ENCODE measurements at places on chromosomes 7 and 10. TPM values are rescaled to one million over a fixed set of nuclear protein-coding genes. Genes with fewer than 3 reads are reported as not detected.
A peak's percentile ranks its signal among the peaks of the same experiment; 100 is the strongest.

GRCh38 chr10:88689366-88689765, 16.7 kb upstream of the LIPK start:
- H3K27me3 ChIP-seq, result no peaks in the 10 kb centered on the region
- no peak overlapping the region for H3K4me3 ChIP-seq
- H3K36me3 ChIP-seq, result no peaks in the 10 kb centered on the region

GRCh38 chr7:123622660-123623386, 21.2 kb downstream of the ASB15 start:
- no peaks in the 10 kb centered on the region for H3K36me3 ChIP-seq
- no peaks in the 10 kb centered on the region for H3K27me3 ChIP-seq
- DNase-seq, result no peak
- no peak overlapping the region for H3K27ac ChIP-seq
- H3K4me3 ChIP-seq, result no peak overlapping the region
- no peaks in the 10 kb centered on the region for H3K4me1 ChIP-seq

GRCh38 chr10:111836571-111836970, 347.0 kb downstream of the GPAM start:
- H3K27ac ChIP-seq, result no peak overlapping the region
- DNase-seq, result no peak
- H3K27me3 ChIP-seq, result no peaks in the 10 kb centered on the region

Gene ADAMTS14
- total RNA-seq, result 0.67 TPM

Gene LIPK
- total RNA-seq, result not detected

DNA sequence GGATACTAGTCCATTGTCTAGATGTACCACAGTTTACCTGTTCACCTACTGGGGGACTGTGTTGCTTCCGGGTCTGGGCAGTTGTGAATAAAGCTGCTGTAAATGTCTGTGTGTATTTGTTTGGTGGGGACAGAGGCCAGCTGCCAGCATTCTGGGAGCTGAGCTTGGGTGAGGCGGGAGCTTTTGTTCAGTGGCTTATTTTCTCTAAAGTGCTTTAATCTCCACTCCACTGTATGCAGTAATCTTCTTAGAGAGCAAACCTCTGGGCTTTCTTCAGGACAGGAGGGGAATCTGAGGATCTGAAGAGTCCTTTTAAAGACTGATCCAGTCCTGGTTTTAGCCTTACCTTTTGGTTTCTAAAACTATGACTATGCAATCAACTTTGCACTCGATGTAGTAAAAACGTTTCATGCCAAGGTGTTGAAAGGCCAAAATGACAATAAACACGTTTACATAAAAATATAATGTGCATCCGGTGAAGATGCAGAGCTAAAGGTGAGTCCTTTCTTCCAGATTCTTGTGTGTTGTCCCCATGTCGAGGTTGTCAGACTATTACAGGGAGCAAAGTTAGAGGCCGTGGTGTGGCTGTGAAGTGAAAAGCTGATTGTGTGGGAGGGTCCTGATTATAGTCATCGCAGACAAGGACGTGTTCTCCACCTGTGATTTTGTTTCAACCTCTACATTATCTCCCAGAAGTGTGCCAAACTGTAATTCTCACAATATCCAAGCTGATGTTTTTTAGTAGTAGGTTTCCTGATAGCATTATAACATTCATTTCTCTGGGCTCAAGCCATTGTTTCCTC, 279.8 kb downstream of the CAMK1D start:
- DNase-seq, result no peak
- no peaks in the 10 kb centered on the region for H3K27me3 ChIP-seq
- H3K27ac ChIP-seq, result no peak overlapping the region

- DNase-seq, result no peak
- peaks cover 9% of the 10 kb centered on the region for H3K27me3 ChIP-seq
- H3K4me3 ChIP-seq, result no peak overlapping the region
- no peaks in the 10 kb centered on the region for H3K36me3 ChIP-seq
These were observed 102.6 kb upstream of the NRBF2 start for GRCh38 chr10:63030536-63030935.

- no peaks in the 10 kb centered on the region for H3K36me3 ChIP-seq
- no peaks in the 10 kb centered on the region for H3K4me1 ChIP-seq
- no peak for DNase-seq
- H3K27ac ChIP-seq, result no peak overlapping the region
- H3K4me3 ChIP-seq, result no peak overlapping the region
These were observed 127.9 kb upstream of the EEPD1 start for GRCh38 chr7:36025190-36025589.

Gene CCL24
- total RNA-seq, result not detected

Gene PPP1R17
- total RNA-seq, result not detected

GRCh38 chr10:71213127-71213621, 804 bp downstream of the UNC5B start:
- DNase-seq, result no peak
- H3K36me3 ChIP-seq, result peaks cover 4% of the 10 kb centered on the region
- peaks cover 19% of the 10 kb centered on the region for H3K4me1 ChIP-seq
- H3K27ac ChIP-seq, result no peak overlapping the region

Gene BHLHA15
- 0.26 TPM for total RNA-seq

Gene ITPRID1
- not detected for total RNA-seq

- peak overlapping the region; percentile 55 for H3K4me3 ChIP-seq
- H3K27me3 ChIP-seq, result no peaks in the 10 kb centered on the region
- H3K36me3 ChIP-seq, result no peaks in the 10 kb centered on the region
- no peak for DNase-seq
These were observed 578 bp downstream of the ZNF713 start for GRCh38 chr7:55887821-55888247.

Gene MYPN
- 39.1 TPM for total RNA-seq

DNA sequence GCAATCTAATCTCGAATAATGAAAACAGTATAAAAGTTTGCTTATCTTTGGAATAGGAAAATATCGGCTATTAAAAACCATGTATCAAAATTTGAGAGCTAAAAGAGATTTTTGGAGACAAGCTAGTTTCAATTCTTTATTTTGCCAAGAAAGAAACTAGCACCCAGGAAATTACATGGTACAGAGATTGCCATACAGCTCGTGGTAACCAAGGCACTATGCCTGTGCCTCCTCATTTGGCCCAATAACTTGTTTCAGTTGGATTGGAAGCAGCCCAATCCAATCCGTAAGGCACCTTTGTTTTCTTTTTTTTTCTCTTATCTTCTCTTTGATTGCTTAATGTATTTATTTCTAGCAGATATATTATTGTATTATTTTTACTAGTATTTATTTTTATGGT, 55.0 kb downstream of the GNAI1 start:
- no peak overlapping the region for H3K27ac ChIP-seq
- H3K27me3 ChIP-seq, result no peaks in the 10 kb centered on the region
- peaks cover 9% of the 10 kb centered on the region for H3K4me1 ChIP-seq
- no peak for DNase-seq
- no peak overlapping the region for H3K4me3 ChIP-seq

Gene OGDHL
- 1.3 TPM for total RNA-seq

DNA sequence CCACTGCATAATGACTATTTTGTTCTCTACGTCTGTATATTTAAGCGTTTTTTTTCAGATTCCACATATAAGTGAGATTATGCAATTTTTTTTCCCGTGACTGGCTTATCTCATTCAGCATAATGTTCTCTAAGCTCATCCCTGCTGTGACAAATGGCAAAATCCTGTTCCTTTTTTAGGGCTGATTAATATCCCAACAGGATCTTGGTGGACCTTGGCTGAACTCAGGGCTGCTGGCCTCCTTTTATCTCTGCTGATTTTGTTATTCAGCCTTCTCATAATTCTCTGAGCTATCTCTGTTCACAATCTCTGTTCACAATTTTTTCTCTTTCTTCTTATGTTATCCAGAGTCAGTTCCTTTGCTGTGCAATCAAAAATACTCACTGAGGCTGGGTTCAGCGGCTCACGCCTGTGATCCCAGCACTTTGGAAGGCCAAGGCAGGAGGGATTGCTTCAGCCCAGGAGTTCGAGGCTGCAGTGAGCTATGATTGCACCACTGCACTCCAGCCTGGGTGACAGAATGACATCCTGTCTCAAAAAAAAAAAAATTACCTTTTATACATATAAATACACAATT, 1035.9 kb upstream of the AUTS2 start:
- no peak for DNase-seq
- H3K4me1 ChIP-seq, result no peaks in the 10 kb centered on the region
- no peak overlapping the region for H3K27ac ChIP-seq
- H3K4me3 ChIP-seq, result no peak overlapping the region
- no peaks in the 10 kb centered on the region for H3K27me3 ChIP-seq

DNA sequence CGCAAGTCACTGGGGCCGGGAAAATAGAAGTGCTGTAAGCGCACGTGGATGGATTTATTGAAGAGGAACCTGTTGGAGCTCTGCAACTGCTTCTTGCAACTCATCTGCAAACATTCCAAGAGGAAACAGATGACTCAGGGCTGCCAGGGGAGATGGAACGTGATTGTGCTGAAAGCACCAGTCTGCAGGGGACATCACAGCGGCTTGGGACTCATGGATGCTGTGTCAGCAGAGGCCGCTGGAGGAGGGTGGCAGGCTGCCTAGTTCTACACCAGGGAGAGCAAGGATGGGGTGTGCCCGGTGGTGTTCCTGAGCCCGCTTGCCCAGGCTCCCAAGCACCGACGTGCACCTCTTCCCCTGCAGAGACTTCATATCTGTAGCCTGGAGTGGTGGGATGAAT, 515.7 kb downstream of the TCERG1L start:
- H3K27ac ChIP-seq, result no peak overlapping the region
- no peaks in the 10 kb centered on the region for H3K4me1 ChIP-seq
- H3K27me3 ChIP-seq, result peaks cover 2% of the 10 kb centered on the region
- H3K36me3 ChIP-seq, result no peaks in the 10 kb centered on the region
- no peak for DNase-seq

DNA sequence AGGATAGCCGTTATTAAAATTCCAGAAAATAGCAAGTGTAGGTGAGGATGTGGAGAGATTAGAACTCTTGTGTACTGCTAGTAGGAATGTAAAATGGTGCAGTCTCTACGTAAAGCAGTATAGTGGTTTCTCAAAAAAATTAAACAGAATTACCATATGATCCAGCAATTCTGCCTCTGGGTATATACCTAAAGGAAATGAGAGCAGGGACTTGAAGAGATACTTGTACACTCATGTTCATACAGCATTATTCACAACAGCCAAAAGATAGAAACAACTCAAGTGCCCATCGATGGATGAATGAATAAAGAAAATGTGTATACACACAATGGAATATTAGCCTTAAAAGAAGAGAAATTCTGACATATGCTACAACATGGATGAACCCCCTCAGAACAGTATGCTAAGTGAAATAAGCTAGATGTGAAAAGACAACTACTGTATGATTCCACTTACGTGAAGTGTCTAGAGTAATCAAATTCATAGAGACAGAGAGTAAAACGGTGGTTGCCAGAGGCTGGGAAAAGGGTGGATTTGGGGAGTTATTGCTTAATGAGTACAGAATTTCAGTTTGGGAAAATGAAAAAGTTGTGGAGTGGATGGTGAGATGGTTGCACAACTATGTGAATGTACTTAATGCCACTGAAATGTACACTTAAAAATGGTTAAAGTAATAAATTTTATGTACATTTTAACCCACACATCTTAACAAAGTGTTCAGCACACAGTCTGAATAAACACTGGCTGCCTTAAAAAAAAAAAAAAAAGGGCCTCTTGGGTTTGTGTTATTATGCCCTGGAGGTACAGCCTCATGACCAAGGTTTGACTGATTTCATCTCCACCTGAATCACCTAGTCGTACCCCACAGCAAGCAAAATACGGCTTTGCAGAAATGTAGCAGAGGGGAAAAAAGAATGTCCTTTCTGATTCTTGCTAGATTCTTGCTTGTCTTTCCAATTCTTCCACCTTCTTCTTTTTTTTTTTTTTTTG, 26.2 kb downstream of the BUB3 start:
- no peak for DNase-seq
- H3K27ac ChIP-seq, result no peak overlapping the region
- no peaks in the 10 kb centered on the region for H3K27me3 ChIP-seq
- H3K4me3 ChIP-seq, result no peak overlapping the region

DNA sequence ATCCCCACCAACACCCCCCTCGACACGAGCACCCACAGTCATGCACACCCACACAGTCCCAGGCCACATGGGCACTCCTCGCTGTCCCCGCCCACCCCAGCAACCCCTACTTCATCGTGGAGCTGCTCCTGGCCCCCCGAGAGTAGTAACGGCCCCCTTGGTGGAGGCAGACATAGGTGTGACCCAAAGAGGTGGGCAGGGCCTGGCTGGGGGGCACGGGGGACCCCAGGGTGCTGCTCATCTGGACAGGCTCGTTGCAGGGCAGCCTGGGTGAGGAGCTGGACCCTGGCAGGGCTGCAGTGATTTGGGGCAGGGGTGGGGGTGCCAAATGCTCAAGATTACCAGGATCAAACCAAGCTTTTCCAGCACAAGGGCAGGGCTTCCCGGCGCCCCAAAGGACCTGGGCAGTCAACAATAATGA, 42.4 kb upstream of the ZMIZ1 start:
- H3K36me3 ChIP-seq, result no peaks in the 10 kb centered on the region
- DNase-seq, result no peak
- H3K4me1 ChIP-seq, result no peaks in the 10 kb centered on the region
- H3K27ac ChIP-seq, result no peak overlapping the region

DNA sequence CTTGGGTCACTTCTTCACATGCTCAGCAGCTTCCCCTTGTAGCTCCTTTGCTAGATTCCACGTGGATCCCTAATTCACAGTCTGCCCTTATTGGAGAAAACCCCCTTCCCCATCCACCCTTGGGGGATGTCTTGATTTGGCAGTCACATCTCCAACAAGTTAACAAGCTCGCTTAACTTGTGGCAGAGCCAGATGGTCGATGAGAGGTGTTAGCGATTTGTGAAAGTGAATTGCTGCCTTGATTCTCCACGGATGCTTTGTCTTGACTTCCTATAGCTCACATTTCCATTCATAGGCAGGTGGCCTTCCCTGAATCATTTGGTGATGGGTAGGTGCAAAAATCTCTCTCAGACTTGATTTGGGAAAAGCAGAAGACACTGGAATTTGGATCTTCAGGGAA, 387.9 kb downstream of the TCERG1L start:
- H3K4me3 ChIP-seq, result no peak overlapping the region
- H3K27ac ChIP-seq, result no peak overlapping the region
- no peaks in the 10 kb centered on the region for H3K36me3 ChIP-seq
- DNase-seq, result no peak

Gene TMEM229A
- not detected for total RNA-seq

GRCh38 chr10:78217336-78217735, 183.7 kb downstream of the RPS24 start:
- H3K4me3 ChIP-seq, result no peak overlapping the region
- no peak overlapping the region for H3K27ac ChIP-seq
- H3K36me3 ChIP-seq, result no peaks in the 10 kb centered on the region
- no peaks in the 10 kb centered on the region for H3K4me1 ChIP-seq

DNA sequence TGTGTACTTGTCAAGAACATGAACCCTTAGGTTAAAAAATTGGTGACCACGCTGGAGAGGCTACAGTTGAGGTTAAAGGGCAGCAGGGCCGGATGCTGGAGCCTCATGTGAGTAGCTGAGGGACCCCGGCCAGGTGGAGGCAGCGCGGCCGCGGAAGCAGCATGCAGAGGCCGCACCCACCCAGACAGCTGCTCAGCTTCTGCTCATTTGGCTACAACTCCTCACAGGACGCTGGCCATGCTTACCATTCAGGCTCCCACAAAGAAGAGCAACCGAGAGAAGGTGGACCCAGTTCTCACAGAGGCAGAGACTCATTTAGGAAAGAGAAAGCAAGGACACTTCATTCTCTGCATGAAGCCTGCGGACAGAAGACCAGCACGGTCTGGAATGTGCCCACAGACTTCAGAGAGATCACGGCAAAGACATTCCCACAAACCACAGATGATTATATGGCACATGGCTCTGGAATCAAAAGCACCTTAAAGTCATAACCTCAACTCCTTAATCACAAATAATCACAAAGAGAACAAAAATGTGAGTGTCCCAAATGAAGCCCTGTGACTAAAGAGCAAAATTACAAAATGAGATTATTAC, 94.4 kb downstream of the VOPP1 start:
- H3K4me1 ChIP-seq, result no peaks in the 10 kb centered on the region
- H3K27ac ChIP-seq, result no peak overlapping the region
- H3K36me3 ChIP-seq, result no peaks in the 10 kb centered on the region
- no peak for DNase-seq

Gene CC2D2B
- total RNA-seq, result 0.21 TPM

Measured in Panc1 (cell line).